Iris pigment epithelial cell (primary cell): ENCODE measurements at places on chromosomes 5 and 9.

- peak; percentile 11 for DNase-seq
These were observed 10.9 kb upstream of the NDFIP1 start for GRCh38 chr5:142097681-142098080.

GRCh38 chr9:134642385-134643181 lies 980 bp downstream of the COL5A1 start:
- DNase-seq = peak; percentile 78

DNA sequence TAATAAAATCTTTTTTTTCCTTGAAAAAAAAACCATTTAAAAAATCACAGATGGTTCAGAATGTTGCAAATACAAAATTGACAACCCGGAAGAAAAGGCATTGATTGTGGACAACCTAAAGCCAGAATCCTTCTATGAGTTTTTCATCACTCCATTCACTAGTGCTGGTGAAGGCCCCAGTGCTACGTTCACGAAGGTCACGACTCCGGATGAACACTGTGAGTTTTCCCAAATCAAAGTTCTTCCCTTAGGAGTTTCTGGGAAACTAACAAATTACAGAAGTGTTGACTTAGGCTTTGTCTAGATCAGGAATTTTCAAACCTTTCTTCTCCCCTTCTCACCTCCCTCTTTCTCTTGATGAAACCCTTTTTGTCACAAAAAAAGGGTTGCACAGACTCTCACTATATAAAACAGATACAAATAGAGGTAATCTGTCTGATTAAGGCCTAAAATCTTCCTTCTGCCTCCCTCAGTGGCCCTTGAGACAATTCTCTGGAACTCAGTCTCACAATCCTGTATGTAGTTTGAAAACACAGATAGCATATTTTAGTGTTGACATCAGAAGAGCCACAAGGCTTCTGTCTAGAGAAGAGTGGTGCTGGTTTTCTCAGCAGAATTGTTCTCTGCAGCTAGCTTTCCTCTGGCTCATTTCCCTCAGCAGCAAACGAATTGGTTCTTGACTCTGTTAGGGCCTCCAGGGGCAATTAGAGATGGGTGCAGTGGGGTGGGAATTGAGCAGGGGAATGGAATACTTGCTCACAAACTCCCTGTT lies 79.5 kb downstream of the OSMR start:
- DNase-seq = peak; percentile 86

GRCh38 chr5:396531-396961 lies 46.4 kb upstream of the EXOC3 start:
- no peak for DNase-seq

GRCh38 chr9:98380065-98380681 lies 124.7 kb upstream of the TBC1D2 start:
- DNase-seq = peak; percentile 49

GRCh38 chr5:179379321-179379890 lies 34.1 kb upstream of the ADAMTS2 start:
- DNase-seq = no peak

DNA sequence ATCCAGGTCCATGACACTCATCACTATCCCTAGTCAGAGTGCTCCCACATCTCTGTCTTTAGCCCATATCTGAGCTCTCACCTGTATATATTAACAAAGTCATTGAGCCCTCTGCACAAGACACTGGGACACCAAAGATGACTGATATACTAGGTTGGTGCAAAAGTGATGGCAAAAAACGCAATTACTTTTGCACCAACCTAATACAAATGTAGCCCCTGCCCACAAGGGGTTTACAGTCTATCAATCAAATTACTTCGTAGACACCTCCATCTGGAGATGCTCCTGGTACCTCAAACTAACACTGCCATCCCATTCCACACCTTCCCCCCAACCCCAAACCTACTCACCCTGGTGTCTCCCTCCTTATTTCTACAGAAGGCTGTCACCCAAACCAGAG lies 194.1 kb downstream of the MCTP1 start:
- DNase-seq = no peak

- no peak for DNase-seq
These were observed 41.5 kb upstream of the STXBP1 start for GRCh38 chr9:127570533-127571111.

DNA sequence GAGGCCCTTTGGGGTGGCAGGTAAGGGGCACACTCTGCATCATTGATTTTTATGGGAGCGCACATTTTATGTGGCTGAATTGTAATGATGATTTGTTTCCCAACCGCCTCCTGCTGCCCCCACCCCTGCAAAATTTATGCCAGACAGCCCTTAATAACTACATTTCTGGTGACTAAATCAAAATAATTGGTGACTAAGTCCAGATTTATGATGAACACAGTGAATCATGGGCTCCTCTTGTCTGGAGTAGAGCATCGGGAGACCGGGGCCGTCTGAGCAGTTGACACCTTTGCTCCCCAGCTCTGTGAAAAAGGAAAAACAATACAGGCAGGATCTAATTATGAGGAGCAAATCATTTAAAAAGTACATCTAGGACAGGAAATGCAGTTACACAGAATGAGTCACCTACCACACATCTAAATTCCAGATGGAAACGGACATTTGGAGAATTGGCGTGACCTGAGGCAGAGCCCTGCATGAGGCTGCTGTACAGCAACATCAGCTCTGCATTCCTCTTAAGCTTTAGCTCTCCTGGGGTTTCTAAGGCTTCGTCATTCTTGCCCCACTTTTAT lies 58.9 kb downstream of the DOCK2 start:
- DNase-seq = peak; percentile 98

GRCh38 chr5:142175039-142175438 lies 66.5 kb downstream of the NDFIP1 start:
- no peak for DNase-seq

DNA sequence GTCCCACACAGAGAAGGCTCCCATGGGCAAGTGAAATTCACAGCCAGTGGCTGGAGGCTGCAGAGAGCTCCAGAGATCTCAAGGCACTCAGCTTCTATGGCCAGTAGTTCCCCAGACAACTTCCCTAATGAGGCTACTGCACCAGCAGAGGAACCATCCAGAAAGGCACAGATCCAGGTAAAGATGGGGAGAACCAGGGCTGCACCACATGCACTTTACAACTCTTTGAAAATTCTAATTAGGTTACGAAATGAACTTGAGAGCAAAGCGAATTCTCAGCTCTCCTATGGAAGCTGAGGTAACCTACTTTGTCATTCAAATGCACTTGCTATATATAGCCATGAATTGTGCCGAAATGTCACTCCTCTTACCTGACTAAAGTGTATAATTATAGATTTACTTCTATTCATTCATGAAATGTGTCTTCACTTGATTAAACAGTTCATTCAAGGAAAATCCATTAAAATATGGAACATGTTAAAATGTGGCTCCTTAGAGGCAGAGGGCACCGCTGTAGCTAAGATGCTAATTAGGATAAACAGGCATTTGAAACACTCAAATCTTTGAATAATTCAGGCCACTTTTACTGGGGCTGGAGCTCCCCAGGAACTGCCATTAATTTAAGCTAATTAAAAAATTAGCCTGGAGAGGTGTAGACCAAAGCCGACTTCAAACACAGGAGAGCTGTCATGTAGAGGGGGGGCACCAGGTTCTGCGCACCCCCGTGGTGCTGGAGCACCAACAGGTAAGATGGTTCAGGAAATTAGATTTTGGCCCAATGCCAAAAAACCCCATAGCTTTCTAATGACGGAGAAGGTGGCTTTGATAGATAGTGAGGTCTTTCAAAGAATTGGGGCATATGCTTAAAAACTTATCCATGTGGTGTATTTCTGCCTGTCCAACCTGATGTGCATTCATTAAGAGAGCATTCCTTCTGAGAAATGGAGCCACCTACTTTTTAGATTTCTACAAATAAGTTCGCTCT lies 204.1 kb downstream of the GABBR2 start:
- DNase-seq = no peak

GRCh38 chr9:36995927-36996705 lies 38.0 kb downstream of the PAX5 start:
- DNase-seq = peak; percentile 63

DNA sequence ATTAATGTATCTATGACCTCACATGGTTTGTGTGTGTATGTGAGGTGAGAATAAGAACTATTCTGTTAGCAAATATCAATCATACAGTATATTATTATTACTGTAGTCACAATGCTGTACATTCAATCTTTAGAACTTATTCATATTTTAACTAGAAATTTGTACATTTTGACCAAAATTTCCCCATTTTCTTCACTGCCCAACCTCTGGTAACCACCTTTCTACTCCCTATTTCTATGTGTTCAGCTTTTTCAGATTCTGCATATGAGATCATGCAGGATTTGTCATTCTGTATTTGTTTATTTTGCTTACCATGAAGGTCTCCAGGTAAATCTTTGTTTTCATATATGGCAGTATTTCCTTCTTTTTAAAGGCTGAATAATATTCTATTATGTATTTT lies 607.9 kb downstream of the SLCO4C1 start:
- DNase-seq = no peak

GRCh38 chr5:109803854-109804253 lies 114.1 kb downstream of the MAN2A1 start:
- no peak for DNase-seq

- no peak for DNase-seq
These were observed 35.8 kb downstream of the USP20 start for GRCh38 chr9:129871046-129871445.

DNA sequence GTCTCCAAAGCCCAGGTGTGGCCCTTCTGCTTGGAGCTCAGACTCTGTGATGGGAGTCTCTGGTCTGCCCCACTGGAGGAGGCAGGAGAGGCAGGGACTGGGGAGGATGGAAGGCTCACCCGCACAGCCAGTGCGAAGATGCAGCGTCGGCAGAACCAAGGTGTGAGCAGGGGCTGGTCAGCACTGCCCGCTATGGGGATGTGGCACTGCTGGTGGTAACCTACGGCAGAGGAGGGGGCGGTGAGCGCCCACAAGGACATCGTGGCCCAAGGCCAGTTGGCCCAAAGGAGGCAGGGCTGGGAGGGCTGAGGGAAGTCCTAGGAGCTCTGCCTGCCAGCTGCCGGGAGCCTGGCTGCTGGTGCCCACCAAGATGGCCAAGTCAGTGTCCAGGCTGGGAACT lies 7.3 kb downstream of the PHF19 start:
- no peak for DNase-seq

DNA sequence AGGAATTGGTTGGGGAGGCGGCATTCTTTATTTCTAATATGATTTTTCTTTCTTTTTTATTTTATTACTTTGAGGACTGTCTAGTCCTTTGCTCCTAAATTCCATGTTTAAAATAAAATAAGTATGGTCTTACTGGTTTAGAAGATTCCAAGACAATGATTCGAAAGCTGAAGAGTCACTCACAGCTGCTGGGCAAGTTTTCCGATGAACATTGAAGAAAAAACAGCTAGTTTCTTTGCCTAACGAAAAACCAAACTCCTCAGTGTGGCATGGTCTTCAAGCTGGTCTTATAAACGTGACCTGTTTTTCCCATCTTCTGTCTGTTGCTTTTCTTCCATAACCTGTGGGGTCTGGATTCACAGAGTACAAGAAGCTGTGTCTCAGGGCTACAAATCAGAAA lies 25.1 kb downstream of the ZNF474 start:
- no peak for DNase-seq

DNA sequence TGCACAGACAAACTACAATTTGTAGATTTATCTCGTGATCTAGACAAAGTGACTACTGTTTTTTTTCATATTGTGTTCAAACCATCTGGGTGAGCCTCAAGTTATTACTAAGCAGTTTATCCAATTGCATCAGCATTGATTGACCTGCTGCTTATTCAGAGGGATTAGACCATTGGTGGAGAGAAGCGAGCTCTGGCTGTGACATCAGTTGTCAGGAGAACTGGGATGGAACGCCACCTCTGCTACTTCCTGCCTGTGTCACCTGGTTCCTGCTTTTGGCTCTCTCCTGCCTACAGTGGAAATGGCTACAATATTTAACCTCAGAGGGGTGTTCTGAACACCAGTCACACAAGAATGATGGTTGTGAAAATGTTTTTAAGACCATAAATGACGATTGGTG lies 12.1 kb downstream of the NR4A3 start:
- no peak for DNase-seq

DNA sequence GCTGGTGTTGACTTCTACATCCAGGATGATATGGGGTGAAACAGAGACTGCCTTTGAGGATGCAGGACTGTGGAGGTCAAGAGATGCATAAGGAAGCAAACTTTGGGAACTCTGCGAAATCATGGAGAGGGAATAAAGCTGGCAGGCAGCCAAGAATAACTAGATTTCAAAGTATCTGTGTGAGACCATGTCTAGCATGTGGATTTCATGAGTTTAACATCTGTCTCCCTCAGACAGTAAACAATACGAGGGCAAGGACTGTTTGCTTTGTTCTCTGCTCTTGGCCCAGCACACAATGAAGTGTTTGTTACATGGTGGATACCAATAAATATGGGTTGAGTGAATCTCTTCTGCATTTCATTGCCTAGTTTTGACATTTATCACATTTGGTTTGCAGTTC lies 71.3 kb downstream of the RASEF start:
- DNase-seq = no peak

GRCh38 chr5:149517461-149518122 lies 33.6 kb downstream of the CSNK1A1 start:
- DNase-seq = peak; percentile 39

DNA sequence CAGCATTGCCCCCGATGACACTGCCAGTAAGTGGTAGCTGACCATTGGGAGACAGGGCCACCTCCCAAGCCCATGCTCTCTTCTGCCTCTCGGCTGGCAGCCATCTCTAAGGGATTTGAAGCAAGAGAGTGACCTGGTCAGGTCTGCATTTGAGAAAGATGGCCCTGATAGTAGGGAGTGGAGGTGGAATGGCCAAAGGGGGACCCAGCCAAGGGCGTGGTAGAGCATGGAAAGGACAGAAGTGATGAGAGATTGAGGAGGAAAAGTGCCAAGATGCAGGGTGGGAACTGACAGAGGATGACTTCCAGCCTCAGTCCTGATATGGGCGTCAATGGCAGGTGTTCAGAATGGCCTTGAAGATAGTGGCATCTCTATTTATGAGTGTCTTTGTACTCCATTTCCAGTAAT lies 9.0 kb downstream of the ABL1 start:
- DNase-seq = no peak

GRCh38 chr5:169431386-169431785 lies 130.4 kb upstream of the SLIT3 start:
- DNase-seq = peak; percentile 8

- no peak for DNase-seq
These were observed 92.2 kb upstream of the CCNG1 start for GRCh38 chr5:163345216-163345615.

DNA sequence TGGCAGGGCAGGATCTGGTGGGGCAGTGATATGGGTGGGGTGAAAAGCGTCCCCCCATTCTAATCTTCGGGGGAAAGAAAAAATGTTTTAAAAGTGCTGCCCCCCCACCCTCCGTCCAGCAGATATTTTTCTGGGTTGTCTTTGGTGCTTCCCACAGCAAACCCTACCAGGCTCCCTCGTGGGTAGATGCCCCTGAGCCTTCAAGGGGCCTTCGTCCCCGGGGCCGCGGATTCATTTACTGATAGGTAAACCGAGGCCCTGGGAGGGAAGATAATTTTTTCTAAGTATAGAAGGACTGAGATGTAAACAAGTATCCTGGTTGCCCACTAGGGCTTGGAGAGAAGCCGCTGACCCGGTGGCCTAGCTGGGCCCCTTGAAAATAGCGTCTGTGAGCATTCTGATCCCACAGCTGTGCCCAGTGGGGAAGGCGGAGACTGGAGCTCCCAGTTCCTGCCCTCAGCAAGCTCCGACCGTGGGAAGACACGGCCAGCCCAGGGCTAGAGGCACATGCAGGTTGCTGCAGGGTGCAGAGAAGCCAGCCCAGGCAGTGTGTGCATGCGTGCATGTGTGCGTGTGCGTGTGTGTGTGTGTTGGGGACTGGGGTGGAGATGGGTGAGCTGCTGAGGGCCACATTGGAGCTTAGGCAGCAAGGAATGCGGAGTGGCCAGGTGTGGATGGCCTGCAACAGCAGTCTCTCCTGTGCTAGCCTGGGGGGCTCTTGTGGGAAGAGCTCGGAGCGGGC lies 6.0 kb upstream of the RXRA start:
- DNase-seq = no peak

- no peak for DNase-seq
These were observed 130.4 kb downstream of the TMEM174 start for GRCh38 chr5:73303148-73304079.
